Stimulated activated CD4-positive, alpha-beta T cell treated with anti-CD3 and anti-CD28 coated beads, Interleukin-1b, Interleukin-23, amount 100 ng/mL, for 1 hour (primary cell): ENCODE measurements at places on chromosomes 4 and X.

- DNase-seq: no peak
Measured at GRCh38 chr4:113109106-113109718, 59.8 kb downstream of the ANK2 start.

DNA sequence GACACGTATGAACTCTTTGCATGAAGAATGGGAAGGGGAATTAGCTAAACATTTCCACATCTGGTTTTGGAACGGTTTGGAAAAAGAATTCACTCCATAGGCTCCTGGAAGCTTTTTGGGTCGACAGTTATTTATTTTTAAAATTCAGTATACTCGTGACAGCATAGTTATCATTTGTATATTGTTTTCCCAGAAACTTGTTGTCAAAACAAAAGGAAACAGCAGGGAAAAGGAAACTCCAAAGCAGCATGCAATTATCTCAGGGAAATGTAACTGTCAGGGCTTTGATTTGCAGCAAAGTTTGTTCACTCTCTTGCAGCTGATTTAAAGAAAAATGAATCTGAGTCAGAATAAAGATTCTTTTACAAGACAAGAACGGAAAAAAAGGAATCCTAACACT is 86.5 kb downstream of the PLAC1 start:
- no peak for DNase-seq

DNA sequence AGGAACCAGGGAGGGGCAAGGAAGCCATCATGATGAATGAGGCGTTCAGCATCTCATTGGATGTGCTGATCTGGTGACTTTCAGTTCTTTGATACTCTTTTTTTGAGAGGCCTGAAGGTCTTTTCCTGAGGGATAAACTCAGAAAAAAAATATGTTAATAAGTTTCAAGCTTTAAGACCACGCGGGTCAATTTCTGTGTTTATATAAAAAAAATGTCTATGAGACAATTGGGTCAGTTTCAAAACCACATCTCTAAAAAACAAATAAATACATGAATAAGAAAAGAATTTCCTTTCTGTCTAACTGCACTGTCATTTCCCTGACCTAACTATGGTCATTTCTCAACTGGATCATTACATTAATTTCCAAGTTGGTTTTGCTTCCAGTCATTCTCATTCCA is 62.6 kb downstream of the TRIML1 start:
- DNase-seq: no peak

GRCh38 chr4:36173905-36174304 is 70.4 kb downstream of the ARAP2 start:
- no peak for DNase-seq

- DNase-seq: no peak
Measured at GRCh38 chrX:475926-476723, 89.4 kb upstream of the PPP2R3B start.

GRCh38 chrX:8897259-8897658 is 96.1 kb upstream of the FAM9A start:
- DNase-seq: no peak

GRCh38 chrX:20378233-20378920 is 111.7 kb upstream of the RPS6KA3 start:
- DNase-seq: no peak

GRCh38 chr4:137775701-137776100 is 243.4 kb upstream of the PCDH18 start:
- DNase-seq: no peak

GRCh38 chr4:157221895-157222770 is 1.6 kb downstream of the GRIA2 start:
- DNase-seq: no peak

- no peak for DNase-seq
Measured at GRCh38 chrX:24860140-24860539, 155.6 kb downstream of the ARX start.

DNA sequence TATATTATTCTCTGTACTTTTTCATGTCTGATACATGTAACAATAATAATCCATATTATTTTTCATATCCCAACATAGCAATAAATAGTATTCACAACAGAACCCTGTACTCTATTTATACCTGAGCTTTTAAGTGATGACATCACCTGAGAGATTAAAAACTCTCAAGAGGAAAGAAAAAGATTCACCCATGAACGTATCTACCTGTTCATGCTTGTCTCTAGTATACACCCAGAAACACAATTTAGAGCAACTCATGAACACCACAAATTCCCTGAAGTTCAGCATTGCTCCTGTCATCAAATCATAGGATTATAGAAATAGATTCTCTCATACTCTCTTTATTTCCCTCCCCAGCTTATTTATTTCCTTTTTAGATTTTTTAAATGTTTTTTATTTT is 185.9 kb downstream of the GABRB1 start:
- no peak for DNase-seq

DNA sequence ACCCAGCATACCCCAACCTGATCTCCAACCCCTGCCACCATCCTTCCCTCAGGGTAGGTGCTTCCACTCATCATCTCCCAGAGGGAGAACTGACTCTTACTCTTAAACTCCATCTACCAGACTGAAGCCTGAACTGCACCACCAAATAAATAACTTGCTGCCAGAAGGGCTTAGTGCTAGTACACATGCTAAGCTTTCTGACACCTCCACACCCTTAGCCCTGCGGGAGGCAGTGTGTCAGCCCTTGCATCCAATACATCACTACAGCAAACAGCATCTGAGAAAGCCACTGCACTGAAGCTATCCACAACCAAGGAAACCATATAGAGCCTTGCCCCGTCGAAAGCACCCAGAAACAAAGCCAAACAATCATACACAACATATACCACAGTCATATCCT is 68.6 kb upstream of the MCF2 start:
- DNase-seq: no peak

- DNase-seq: no peak
Measured at GRCh38 chr4:130568746-130569145, 1472.8 kb downstream of the C4orf33 start.

GRCh38 chrX:148354916-148355315 is 145.5 kb upstream of the AFF2 start:
- no peak for DNase-seq

GRCh38 chr4:83267121-83267829 is 17.3 kb downstream of the COQ2 start:
- no peak for DNase-seq

GRCh38 chr4:8402640-8403039 is 37.9 kb downstream of the ACOX3 start:
- no peak for DNase-seq
